ENCODE measurements at places on chromosomes 16 and 17.

DNA sequence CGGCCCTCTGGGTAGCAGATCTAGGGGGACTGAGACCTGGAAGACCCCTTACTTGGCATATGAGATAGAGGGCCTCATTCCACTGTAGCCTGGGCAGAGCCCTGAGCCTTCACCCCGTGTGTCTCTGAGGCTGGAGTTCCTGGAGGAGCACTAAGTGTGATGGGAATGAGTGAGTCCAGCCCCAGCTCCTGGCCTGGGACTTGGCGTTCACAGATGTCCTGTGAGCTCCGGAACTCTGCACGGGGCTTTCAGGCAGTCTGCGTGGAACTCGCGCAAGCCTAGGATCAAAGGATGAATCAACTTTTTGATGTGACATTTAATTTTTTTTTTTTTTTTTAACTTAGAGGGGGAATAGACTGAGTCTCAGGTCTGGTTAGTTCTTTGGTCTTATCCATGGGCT lies 1.8 kb downstream of the NKD1 start:
- DNase-seq: no peak

DNA sequence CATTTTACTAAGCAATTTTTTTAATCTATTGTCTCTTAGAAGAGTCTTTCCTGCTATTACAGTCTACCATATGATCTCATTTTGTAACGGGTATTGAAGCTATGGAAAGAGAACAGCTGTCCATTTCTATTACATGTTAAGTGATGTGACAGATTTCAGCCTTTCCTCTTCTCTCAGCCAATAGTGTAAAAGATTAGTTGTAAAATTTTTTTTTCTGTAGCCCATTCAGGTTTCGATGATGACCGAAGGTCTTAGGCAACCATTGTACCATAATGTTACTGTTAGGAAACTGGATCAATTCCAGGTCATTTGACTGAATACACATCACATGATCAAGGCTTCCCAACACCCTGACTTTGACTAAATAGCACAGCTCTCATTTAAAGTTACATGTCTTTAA lies 147.6 kb upstream of the HLF start:
- no peak for DNase-seq

- DNase-seq: no peak
These were observed 585 bp downstream of the WRAP53 start for GRCh38 chr17:7688808-7689316.

- no peak for DNase-seq
These were observed 14.1 kb downstream of the AKAP1 start for GRCh38 chr17:57099165-57099564.
